ENCODE measurements at places on chromosomes 1 and 21.
A peak's percentile ranks its signal among the peaks of the same experiment; 100 is the strongest.

GRCh38 chr1:84166797-84167196 lies 22.7 kb downstream of the PRKACB start:
- DNase-seq, result no peak

GRCh38 chr1:110384581-110385321 lies 6.1 kb downstream of the SLC16A4 start:
- DNase-seq, result peak; percentile 45

DNA sequence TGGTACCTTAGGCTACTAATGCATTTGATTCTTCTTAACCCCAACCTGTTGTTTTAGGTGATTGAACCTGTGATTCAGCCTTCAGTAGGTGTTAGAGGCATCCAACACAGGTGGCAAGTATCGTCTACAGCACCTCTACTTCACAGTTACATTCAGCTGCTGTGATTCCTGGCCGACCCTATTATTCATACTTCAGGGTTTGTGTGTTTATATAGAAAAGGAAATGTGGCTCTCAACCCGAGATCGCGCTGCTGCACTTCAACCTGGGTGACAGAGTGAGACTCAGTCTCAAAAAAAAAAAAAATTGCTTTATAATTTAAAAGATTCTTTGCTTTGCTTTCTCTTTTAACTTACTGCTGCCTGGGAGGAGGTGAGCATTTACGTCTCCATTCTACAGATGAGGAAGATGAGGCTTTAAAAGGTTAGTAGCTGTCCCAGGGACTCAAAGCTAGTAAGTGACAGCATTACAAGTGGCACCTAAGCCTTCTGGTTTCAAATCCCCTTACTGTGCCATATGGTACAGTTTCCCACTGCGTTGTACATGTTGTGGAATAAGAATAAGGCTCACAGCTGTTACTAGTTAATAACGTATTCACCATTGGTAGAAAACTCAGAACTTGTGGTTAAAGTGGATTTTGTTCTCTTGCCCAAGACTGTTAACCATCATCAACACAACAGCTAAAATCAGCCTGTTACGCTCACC lies 9.9 kb upstream of the GPR25 start:
- DNase-seq, result peak; percentile 59

GRCh38 chr1:234585330-234586055 lies 24.5 kb downstream of the IRF2BP2 start:
- DNase-seq, result no peak

GRCh38 chr1:113046569-113046968 lies 26.4 kb upstream of the LRIG2 start:
- no peak for DNase-seq
